ENCODE measurements at places on chromosomes 13 and 19.

DNA sequence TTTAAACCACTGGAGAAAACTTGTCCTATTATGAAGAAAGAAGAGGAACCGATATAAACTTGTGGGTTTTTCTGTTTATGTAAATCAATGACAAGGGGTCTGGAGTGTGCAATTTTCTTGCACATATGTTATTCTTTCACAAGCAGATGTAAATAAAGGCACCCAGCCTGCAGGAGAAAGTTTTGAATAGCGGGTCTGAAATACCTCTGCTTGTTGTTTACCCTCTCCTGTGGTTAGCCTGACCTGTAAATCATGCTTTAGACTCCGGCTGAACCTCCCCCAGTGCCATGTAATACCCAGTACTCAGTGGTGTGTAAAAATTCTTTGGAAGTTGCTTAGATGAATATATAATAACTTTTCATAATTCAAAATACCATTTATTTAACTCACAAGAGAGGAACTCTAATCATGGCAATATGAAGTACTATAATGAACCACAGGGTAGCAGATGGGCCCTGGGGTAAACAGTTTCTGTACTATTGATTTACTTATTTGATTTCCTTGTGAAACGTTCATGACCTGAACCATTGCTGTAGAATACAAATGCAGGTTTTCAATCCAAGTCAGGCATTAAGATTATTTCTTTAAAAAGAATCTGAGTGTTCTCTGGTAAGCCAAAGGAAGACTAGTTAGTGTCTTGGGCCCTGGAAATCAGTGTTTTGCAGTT is 245.1 kb downstream of the LMO7 start:
- no peak for DNase-seq

DNA sequence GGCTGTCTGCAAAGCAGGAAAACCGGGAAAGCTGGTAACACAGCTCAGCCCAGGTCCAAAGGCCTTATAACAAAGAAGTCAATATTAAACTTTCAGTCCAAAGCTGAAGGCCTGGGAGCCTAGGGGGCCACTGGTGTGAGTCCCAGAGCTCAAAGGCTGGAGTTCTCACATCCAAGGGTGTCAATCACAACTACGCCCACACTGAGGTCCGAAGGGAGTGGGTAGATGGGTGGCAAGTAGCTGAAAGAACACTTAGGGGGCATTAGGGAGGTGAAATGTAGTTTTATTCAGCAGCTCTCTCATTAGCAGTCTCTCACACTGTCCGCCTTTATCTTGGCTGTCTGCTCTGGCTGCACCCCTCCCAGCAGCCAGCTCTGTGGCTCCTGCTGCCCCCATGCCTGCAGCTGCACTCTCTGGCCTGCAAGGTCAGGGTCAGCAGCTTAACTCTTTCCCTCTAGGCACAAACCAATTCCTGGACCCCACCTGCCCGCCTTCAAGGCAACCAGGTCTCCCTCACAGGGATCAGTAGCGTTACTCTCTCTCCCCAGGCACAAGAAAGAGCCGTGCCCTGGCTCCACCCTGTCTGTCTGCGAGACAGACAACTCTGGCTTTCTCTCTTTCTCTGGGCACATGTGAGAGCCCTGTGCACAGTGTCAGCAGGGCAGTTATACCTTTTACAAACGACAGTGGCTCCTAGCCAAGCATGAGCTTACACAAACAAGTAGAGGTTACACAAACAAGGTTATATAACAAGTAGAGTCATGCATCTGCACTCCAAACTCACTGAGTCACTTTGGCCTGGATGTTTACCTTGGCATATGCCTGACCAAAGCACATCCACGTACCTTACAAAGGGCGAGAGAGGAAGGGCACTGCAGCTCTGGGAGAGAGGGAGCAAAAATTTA is 249.4 kb upstream of the PCDH20 start:
- DNase-seq, result peak; percentile 6

GRCh38 chr19:39830847-39831246 is 3.1 kb downstream of the DYRK1B start:
- no peak for DNase-seq

- no peak for DNase-seq
These were observed 39.3 kb downstream of the FGF9 start for GRCh38 chr13:21710163-21710562.

DNA sequence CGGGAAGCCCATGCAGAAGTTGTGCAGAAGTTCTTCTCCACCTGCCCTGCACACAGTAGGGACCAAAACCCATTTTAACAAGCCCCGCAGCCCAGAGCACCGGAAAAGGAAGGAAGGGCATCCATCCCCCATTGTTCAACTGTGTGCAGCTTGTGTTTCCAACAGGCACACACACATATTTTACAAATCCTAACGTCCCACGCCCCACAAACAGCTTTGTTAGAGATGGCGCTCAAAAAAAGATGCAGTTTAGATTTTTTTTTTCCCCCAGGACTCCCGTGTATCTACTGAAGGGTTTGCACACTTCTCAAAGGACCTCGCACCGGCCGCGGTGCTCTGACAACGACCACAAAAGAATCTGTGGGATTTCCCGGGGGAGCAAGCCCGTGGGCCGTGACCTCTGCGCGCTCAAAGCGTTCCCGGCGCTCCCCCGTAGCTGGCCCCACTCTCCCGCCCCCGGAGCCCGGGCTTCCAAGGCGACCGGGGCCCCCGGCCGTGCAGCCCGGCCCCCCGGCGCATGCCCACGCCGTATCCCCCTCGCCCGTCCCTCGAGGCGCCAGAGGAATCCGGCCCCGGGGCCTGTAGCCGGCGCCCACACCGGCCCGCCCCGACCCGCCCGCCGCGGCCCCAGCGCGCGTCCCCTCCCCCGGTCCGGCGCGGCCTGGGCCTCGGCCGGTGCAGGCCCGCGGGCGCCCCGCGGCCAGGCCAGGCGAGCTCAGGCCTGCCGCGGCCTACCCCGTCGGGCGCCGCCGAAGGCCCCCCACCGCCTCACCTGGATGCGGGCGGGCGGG is 523 bp downstream of the ELAVL1 start:
- DNase-seq, result peak; percentile 27

GRCh38 chr19:16739546-16739945 is 19.9 kb downstream of the NWD1 start:
- no peak for DNase-seq

DNA sequence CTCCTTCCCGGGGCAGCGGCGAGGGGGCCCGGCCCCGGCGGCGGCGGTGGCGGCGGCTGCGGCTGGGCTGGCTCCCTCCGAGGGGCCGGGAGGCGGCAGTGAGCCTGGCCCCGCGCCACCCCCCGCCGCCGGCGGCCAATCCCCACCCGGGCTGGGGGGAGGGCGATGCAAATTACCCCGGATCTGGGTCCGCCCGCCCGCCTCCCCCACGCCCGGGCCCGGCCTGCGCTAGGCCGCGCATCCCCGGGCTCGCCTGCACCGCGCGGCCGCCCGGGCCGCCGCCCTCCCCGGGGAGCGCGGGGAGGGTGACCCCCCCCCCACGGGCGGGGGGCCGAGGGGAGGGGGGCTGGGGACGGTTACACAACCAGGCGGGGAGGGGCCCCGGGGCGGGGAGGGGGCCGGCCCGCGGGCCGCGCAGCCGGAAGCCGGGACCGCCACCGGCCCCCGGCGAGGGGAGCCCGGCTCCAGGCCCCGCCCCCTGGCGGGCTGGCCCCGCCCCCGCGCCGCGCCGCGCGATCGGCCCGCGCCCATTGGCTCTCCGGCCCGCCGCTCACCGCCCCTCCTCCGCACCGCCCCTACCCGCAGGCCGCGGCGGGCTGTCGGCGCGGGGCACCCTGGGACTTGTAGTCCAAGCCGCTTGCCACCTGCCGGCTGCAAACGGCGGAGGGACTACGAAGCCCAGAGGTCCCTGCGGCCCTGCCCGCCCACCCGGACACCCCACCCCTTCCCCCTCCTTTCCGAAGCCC is 1.1 kb downstream of the ZBTB7A start:
- peak; percentile 96 for DNase-seq

DNA sequence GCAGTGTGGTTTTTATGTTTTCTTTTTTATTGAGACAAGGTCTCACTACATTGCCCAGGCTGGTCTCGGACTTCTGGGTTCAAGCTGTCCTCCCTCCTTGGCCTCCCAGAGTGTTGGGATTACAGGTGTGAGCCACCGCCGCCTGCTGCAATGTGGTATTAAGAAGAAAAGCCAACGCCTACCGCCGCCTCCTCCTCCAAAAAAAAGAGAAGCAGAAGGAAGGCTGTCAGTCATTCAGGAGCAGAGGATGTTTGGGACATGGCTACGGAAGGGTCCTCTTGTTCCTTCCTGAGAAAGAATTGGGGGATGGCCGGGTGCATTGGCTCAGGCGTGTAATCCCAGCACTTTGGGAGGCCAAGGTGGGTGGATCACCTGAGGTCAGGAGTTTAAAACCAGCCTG is 1.2 kb downstream of the PPP1R37 start:
- no peak for DNase-seq

All from fibroblast of skin of back (primary cell).